ENCODE measurements at places on chromosomes 1 and 21.

DNA sequence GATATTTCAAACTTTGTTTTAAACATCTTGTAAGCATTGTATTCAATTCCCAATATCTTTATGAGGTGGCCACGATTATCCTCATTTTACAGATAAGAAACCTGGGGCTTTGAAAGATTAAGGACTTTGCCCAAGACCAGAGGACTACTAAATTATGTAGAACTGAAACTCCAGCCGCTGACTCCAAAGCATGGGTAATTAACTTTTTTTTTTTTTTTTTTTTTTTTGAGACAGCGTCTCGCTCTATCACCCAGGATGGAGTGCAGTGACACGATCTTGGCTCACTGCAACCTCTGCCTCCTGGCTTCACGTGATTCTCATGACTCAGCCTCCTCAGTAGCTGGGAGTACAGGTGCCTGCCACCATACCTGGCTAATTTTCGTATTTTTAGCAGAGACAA lies 68.7 kb downstream of the ALG14 start:
- H3K4me3 ChIP-seq: no peak overlapping the region
- no peaks in the 10 kb centered on the region for H3K27me3 ChIP-seq
- no peak overlapping the region for H3K27ac ChIP-seq
- H3K36me3 ChIP-seq: peaks cover 11% of the 10 kb centered on the region
- no peaks in the 10 kb centered on the region for H3K4me1 ChIP-seq
- no peak for ATAC-seq

DNA sequence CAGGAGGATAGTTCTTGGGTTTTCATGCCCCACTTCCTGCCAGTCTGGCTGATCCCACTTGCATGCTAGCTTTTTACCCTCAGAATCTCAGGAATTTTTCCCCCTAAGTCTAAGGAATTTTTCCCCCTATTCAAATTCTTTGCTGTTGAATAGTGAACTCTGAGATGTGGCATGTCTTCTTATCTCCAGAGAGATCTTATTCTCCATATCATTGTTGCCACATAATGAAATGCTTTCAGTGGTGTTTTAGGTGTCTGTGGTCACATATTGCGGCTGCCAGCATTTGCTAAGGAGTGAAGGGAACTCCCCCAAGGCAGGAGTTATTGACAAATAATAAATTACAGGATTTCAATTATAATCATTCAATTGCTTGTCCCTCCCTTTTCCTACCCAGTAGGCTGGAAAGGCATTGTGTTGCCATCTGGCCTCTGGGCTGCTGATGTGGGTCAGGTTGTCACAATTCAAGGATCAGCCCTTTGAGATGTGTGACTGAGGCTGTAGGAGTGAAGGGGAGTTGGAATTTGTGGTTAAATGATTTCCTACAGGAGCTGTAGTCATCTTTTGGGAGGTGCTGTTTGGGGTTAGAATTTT lies 3.9 kb upstream of the FLG start:
- no peaks in the 10 kb centered on the region for H3K4me1 ChIP-seq
- no peaks in the 10 kb centered on the region for H3K36me3 ChIP-seq
- no peak overlapping the region for H3K27ac ChIP-seq
- H3K4me3 ChIP-seq: no peak overlapping the region
- H3K27me3 ChIP-seq: no peaks in the 10 kb centered on the region
- no peak for ATAC-seq

DNA sequence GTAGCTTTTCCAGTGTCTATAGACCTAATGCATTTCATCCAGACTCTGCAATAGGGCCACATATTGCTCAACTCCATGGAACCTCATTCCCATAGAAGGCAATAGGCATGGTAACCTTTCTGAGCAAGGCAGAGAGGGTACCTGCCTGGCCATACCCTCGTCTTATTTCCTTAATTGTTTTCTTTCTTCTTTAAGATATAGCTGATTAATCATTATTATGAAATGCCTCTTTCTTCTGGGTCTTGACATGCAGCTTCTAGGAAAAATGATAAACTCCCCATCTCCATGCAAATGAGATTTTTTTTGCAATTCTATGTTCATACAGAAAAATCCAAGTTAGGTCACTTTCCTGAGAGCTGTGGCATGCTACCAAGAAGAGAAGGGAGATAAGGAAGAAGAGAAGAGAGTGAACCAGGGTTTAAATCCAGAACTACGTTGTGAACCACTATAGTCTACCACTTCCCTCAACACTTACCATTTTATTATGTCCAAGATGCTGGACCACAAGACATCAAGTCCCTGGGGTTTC lies 33.0 kb upstream of the IL20 start:
- no peaks in the 10 kb centered on the region for H3K36me3 ChIP-seq
- no peaks in the 10 kb centered on the region for H3K27me3 ChIP-seq

DNA sequence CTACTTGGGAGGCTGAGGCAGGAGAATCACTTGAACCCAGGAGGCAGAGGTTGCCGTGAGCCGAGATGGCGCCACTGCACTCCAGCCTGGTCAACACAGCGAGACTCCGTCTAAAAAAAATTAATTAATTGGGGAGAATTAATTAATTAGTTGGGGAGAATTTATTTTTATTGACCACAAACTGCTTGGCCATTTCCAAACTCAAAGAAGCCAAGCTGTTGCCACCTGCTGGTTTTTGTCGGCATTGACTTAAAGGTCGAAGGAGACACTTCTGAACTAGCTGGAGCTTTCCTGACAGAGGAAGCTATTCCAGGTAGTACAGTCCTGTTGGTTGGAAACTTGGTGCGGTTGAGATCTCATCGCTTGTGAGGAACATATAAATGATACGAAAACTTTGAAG lies 13.1 kb downstream of the MAP1LC3C start:
- peaks cover 5% of the 10 kb centered on the region for H3K27me3 ChIP-seq
- H3K4me1 ChIP-seq: no peaks in the 10 kb centered on the region
- H3K4me3 ChIP-seq: no peak overlapping the region
- H3K36me3 ChIP-seq: no peaks in the 10 kb centered on the region

DNA sequence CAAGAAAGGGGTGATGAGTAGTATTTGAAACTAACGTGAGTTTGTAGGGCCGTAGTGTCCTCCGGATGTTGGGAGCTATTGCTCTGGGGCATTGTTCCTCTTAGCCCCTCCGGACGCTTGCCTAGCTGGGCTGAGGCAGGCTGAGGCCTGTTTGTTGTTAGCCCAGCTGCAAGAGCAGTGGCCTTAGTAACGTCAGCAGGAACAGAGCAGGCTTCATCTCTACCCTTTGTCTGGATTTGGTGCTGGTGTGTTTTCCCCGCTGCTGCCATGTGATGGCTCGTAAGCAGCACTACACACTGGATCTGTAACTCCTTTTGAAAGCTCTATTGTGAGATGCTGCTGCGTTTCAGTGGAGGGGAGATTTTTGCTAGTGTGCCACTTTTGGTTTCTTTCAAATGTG lies 57.6 kb downstream of the DNM3 start:
- no peak for ATAC-seq
- H3K36me3 ChIP-seq: peaks cover 6% of the 10 kb centered on the region
- H3K27ac ChIP-seq: no peak overlapping the region
- H3K27me3 ChIP-seq: peaks cover 18% of the 10 kb centered on the region

DNA sequence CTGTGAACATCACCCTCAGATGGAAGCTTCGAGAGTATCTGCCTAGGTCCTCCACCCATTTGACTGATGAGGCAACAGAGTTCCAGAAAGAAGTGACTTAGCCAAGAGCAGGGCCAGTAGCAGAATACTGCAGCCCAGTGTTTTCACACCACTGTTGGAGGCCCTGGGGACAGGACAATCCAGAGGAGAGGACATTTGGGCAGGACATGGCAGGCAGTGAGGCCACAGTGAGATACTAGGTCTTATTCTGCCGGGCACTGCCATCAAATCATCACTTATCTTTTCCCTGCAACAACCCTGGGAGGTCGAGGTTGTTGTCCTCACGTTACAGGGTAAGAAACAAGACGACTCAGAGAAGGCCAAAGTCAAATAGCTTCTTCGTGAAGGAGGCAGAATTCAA lies 5.5 kb upstream of the FOXO6 start:
- ATAC-seq: no peak
- H3K27me3 ChIP-seq: peaks cover 54% of the 10 kb centered on the region
- H3K36me3 ChIP-seq: no peaks in the 10 kb centered on the region
- H3K4me1 ChIP-seq: peaks cover 5% of the 10 kb centered on the region
- H3K27ac ChIP-seq: no peak overlapping the region

GRCh38 chr21:30580132-30580531 lies 10.1 kb downstream of the KRTAP22-2 start:
- no peak overlapping the region for H3K27ac ChIP-seq
- H3K27me3 ChIP-seq: no peaks in the 10 kb centered on the region
- no peak for ATAC-seq

DNA sequence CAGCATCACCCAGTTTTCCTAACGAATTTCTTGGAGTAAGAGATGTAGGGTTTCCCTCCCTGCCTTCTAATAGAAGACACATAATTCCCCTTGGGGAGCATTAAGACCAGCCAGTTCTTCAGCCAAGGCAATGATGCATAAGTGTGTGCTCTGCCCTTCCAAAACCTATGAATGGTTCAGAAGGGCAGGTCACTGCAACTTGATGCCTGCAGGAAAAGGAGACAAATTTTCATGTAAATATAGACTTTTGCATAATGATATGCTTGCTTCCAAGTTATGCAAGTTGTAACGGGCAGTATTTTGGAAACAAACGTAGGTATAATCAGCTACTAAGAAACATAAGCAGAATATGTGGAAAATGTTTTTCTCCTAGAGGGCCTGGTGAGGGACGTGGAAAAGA lies 31.6 kb downstream of the PTGS2 start:
- H3K27me3 ChIP-seq: peaks cover 1% of the 10 kb centered on the region
- H3K4me3 ChIP-seq: no peak overlapping the region
- ATAC-seq: no peak
- H3K36me3 ChIP-seq: no peaks in the 10 kb centered on the region
- no peak overlapping the region for H3K27ac ChIP-seq

DNA sequence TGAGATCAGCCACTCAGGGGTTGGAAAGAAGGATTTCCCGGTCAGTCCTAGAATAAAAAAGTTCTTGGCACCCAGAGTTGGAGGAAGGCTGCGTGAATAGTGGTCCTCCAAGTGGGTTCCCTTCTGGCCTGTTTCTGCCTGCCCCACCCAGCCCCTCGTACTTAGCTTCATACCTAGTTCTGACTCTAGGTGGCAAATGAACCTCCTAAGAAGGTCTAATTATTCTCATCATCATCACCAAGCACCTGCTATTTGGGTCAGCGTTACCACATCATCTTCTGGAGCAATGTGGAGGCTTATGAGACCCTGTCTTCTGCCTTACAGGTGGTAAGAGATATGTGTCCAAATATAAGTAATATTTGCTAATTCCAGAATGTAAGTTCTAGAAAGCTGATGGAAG lies 35.9 kb upstream of the NFASC start:
- H3K27ac ChIP-seq: no peak overlapping the region
- no peak overlapping the region for H3K4me3 ChIP-seq
- no peaks in the 10 kb centered on the region for H3K4me1 ChIP-seq
- no peak for ATAC-seq

DNA sequence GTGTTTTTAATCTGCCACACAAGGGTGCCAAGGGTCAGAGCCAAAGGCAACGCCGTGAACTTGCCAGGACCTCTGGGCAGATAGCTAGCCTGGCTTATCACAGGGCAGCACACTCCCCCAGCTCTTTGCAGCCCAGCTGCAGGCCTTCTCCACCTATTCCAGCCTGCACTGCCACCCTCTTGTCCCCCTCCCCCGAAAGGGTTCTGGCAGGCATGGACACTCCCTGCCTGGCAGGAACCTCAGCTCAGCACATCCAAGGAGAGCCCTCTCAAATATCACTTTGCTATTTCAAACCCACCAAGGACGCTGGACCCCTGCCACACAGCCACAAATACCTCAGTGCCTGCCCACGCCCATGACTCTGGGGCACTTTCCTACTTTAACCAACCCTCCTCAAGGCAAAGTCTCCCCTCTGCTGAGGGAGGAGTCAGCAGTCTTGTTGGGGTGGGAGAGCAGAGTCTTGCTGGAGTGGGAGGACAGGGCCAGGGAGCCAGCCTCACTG lies 9.1 kb downstream of the SSBP3 start:
- no peak overlapping the region for H3K27ac ChIP-seq
- no peak for ATAC-seq
- no peak overlapping the region for H3K4me3 ChIP-seq
- H3K27me3 ChIP-seq: no peaks in the 10 kb centered on the region

DNA sequence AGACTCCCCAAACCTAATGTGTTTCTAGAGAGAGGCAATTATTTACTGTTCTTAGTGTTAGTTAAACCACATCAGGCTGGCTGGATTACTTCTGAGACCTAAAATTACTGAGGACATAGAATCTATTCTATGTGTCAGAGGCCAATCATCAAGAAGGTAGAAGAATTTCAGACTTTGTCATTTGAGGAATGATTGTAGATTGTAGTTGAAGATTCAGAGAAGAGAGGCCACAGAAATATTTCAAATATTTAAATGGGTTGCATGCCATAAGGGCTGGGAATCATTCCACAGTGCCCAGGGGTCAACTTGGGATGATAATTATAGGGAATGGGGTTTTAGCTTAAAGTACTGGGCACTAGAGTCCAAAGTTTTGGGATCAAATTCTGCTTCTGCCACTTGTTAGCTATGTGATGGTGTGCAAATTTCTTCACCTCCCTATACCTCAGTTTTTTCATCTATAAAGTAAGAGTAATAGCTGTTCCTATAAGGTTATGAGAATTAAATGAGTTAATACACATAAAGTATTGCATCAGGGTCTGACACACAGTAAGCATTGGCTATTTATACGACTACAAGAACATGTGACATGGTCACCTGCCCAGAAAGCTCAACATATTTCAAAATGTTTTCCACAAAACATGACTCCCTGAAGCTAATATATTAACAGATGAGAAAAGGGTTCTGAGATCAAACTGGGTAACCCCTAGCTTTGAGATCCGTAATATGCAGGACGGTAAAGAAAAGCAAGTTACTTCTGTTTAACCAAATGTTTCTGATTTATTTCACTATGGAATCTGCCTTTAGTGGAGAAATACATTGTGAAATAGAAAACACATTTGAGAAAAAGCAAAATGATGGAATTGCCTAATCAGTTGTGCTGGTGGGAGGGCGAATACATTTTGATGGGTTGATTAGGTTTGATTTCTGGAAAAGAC lies 69.7 kb upstream of the SPAG17 start:
- ATAC-seq: no peak
- no peak overlapping the region for H3K27ac ChIP-seq
- H3K4me3 ChIP-seq: no peak overlapping the region

GRCh38 chr21:41926807-41927171 lies 27.0 kb downstream of the C2CD2 start:
- H3K4me3 ChIP-seq: peak overlapping the region; percentile 91
- H3K27me3 ChIP-seq: no peaks in the 10 kb centered on the region
- no peak for ATAC-seq
- H3K36me3 ChIP-seq: no peaks in the 10 kb centered on the region

Measured in stimulated activated memory B cell treated with anti-CD40 and anti-IgM and Interleukin-4, amounts not matched to agents 10 μg/mL and 1 μg/mL and 100 μg/mL, for 72 hours (primary cell).